GM13976 (cell line): ENCODE measurements at places on chromosomes 7 and 10.

GRCh38 chr7:33494474-33494873, 365.1 kb downstream of the BBS9 start:
- no peak for DNase-seq

DNA sequence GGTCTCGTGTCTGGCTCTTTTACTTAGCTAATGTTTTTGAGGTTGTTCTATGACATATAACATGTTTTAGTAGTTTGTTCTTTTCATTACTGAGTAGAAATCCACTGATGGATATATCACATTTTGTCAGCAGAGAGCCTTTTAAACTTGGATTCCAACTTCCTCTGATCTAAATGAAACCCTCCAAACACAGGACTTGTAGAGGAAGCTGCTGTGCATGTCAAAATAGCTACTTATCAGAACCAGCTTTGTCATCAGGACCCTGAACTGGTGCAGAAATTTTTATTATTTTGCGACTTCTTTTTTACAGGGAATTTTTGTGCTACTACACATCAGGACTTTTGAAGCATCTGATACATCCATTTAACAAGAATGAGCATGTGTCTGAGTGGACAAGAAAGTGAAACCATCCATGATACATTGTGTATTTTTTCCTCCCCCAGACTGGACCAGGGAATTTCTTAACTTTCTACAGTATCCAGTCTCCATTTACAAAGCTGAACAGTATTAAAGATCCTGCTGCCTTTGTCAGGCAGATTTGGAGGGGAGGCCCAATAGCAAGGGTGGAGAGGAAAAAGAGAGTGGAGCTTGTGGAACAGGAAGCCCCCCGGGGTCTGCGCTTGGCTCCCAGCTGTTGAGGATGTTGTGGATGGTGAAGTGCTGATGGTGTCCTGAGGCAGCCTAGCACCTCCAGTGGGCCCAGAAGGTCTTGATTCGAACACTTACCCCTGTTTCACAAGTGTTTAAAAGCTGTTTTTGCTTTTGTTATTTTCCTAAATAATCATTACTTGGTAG, 29.3 kb upstream of the MTPAP start:
- DNase-seq, result no peak

- DNase-seq, result no peak
Observed at GRCh38 chr7:152859781-152860191, 100.2 kb downstream of the ACTR3B start.

GRCh38 chr7:128799451-128799850, 7.7 kb downstream of the CCDC136 start:
- no peak for DNase-seq

DNA sequence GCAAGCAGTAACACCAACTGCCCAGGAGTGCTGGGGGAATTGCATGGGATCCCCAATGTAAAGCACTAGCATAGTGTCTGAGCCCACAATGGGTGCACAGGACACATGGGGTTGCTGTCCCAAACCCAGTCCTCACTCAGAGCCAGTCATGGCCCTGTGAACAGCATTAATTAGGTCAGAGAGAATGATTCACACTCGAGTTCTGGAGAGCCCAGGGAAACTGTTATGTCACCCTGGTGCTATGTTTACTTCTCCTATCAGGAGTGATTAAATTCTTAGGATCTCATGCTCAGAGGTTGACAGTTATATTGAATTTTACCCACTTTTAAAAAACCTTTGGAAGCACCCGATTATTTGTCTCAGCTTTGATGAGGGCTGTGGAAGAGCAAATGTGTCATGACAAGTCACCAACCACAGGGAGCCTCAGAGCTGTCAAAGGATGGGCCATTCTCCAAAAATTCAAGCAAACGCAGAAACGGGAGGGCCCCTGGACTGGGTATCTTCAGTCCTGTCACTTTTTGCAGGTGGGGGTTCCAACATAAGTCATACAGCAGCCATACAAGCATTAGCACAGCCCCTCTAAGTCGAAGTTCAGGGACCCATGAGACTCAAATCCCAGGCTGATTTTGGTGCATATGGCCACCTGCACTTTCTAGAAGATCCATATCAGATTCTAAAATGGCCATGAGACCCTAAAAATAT, 1.3 kb upstream of the RASSF4 start:
- DNase-seq, result no peak
